ENCODE measurements at places on chromosomes 3 and 15.

- no peak for DNase-seq
These were observed 214.3 kb downstream of the OXSM start for GRCh38 chr3:26004172-26004571.

DNA sequence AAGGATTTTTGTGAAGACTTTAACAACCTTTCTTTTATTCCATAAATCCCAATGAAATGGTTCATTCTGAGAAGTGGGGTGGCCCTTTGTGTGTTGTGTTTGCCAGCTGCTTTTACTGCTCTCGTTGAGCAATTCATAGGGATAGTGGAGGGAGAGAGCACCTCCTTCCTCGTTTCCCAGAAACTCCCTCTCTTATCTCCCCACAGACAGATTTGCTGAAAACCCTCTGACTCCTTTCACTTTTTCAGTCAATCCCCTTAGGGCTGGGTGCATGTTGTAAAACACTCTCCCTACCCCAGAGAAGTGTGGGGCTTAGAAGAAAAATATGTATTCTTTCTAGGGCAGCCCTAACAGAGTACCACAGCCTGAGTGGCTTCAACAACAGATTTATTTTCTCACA is 557.2 kb upstream of the RGMA start:
- no peak for DNase-seq

DNA sequence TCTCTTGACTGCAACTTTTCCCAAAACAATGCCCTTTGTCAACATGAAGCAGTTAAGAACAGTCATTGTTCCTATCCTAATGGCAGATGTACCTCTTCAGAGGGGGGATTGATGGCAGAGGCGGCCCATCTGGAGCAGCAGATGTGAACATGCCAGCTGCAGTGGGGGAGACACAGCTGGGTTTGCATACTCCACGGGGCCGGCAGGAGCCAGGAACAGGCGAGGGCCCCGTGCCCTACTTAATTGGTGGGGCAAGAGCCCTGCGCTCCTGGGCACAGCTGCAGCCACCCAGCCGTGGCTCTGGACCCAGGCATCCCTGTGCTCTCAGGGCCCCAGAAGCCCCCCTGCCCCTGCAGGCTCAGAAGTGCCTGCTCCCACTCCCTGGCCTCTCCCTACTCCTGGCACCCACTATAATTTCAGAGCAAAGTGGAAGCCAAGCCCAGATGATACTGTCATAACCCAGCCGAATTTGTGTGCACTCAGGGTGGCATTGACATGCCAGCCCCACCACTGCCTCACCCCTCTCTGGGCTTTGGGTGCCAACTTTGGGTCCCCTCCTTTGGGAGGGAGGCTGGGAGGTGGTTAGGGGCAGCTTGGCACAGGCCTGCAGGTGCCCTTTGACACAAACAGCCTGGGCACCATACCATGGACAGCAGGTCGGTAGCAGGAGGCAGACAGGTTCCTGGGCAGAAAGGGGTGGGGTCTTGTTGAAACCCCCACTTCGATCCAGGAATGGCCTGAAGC is 34.6 kb downstream of the ROPN1B start:
- DNase-seq = no peak

DNA sequence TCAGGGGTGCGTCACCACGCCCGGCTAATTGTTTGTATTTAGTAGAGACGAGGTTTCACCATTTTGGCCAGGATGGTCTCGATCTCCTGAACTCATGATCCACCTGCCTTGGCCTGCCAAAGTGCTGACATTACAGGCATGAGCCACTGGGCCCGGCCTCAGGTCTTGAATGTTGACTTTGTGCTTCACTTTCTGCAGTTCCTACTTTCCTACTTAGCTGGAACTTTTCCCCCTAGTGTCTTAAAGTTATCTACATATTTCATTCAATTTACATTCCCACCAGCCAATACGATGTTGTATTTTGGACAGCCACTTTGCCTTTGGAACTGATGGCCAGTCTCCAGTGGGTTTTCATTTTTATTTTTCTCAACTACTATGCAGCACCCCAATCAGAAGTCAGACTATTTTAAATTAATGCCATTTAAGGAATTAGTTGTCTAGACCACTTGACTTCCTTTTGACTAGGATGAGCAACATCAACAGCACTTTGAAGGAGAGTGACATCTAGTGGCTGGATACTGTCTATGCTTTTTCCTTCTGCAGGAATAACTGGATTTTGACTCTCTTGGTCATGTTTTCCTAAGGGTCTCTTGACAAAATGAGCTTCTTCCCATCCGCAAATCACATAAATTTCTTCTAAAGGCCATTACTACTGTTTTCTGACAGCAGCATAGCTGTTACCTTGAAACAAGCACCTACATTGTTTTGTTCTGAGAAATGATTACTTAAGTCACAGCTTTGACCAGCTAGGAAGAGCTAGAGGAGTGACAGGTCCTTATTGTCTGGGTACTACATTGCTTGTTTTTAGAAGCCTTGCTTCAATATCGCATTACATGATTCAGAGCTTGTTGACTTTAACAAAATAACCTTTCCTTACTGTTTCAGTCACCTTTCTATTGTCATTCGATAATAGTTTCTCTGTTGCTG is 140.2 kb downstream of the ITPR1 start:
- peak; percentile 17 for DNase-seq

DNA sequence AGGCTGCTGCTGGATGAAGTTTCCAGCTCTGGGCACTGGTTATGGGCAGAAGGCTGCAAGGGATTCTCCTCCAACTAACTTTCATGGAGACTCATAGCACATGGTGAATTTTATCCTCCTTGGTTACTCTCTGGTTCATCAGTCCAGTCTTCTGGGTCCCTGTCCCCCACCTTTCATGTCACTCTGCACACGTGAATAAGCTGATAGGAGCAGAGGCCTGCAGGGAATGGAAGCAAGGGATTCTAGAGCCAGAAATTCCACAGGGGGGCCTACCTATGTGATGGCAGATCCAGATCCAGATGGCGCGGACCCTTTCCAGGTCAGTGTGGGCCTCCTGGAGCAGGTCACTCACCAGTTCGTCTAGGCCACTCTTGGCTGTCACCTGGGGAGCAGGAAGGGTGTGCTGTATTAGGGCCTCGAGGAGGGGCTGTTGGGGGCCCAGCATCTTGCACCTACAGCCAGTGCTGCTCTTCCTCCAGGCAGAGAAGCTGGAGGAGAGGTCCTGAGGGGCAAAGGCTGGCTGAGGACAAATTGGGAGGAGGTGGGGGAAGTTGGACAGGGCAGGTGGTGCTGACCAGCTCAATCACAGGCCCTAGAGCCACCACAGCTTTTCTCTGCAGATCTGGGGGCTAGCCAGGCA is 30.2 kb downstream of the KY start:
- no peak for DNase-seq

- no peak for DNase-seq
These were observed 29.6 kb downstream of the GALK2 start for GRCh38 chr15:49199666-49200065.

- DNase-seq = no peak
These were observed 59.6 kb upstream of the NEDD4 start for GRCh38 chr15:56053046-56053400.

DNA sequence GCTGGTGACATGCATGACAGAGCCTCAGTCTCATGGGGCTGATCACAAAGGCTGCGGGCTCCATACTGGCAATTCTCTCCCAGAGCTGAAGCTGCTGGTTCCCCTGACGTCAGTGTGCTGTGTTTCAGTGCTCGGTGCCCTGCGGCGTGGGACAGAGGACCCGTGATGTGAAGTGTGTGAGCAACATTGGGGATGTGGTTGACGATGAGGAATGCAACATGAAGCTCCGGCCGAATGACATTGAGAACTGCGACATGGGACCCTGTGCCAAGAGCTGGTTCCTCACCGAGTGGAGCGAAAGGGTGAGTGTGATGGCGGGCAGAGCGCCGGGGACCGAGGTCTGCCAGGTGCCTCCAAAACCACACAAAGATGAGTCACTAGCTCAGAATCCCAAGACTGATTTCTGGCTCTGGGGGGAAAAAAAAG is 62.0 kb upstream of the NR2E3 start:
- no peak for DNase-seq

- no peak for DNase-seq
These were observed 94.4 kb downstream of the SLCO3A1 start for GRCh38 chr15:91947683-91948608.

GRCh38 chr3:130515755-130516154 is 1.2 kb upstream of the COL6A6 start:
- DNase-seq = no peak

DNA sequence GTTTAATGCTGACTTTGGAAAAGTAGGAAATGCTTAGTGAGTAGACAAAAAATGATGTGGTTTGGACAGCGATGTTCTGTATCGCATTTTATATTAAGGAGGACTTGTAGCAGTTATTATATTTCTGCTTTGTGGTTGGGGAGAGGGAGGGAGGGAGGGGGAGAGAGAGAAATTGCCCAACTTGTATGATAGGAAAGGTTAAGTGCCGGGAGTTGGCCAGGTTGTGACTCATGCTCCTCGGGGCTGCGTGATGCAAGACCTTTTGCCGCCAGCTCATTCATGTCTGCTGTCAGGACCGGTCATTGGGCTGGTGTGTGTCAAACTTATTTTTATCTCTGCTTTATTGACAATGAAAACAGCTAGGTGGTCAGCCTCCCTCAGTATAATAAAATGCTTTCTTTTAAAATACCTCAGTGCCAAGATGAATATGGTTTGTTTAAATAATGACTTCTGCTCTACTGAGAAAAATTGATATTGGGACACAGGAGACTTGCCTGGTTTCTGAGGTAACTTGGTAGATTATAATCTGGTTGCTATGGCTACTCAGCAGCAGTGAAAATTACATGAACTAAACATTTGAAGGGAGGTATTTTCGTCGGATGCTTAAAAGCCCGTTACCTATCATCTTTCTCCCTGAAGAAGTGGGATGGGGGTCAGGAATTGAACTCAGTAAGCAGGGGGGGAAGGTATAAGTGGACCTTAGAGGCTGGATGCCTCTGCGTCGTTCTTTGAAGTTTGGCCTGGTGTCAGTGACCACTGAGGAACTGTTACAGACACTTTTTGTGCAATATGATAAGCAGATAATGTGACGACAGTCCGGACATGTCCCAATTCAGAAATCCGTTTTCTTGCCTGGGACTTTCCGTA is 90.7 kb downstream of the FNDC3B start:
- DNase-seq = no peak

DNA sequence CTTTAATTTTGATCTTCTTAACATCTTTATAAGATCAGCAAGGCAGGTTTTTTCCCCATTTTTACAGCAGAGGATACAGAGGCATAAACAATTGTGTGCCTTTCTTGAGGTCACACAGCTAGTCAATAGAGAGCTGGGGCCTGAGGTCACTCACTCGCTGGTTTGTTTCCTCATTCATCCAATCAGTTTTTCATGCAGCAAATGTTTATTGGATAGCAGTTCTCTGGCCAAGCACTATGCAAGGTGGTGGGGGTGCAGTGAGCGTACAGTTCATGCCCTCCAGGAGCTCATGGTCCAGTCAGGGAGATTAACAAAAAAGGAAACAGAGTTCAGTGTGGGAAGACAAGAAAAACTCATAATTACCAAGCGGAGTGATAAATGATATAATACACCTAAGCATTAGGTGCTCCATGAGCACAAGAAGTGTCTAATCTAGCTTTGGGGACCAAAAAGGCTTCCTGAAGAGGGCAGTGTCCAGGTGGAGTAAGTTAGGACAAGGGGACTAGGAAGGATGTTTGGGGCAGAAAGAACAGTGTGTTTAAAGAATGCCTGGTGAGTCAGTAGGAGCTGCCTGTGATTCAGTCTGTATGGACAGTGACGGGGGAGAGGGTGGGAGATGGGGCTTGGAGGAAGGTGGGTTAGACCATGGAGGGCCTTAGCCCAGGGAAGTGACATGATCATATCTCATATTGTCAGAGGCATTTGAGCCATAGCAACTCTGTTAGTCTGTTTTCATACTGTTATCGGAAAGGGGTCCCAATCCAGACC is 29.3 kb downstream of the MAP2K5 start:
- no peak for DNase-seq

- DNase-seq = no peak
These were observed 246.6 kb downstream of the IL20RB start for GRCh38 chr3:137204409-137204808.

DNA sequence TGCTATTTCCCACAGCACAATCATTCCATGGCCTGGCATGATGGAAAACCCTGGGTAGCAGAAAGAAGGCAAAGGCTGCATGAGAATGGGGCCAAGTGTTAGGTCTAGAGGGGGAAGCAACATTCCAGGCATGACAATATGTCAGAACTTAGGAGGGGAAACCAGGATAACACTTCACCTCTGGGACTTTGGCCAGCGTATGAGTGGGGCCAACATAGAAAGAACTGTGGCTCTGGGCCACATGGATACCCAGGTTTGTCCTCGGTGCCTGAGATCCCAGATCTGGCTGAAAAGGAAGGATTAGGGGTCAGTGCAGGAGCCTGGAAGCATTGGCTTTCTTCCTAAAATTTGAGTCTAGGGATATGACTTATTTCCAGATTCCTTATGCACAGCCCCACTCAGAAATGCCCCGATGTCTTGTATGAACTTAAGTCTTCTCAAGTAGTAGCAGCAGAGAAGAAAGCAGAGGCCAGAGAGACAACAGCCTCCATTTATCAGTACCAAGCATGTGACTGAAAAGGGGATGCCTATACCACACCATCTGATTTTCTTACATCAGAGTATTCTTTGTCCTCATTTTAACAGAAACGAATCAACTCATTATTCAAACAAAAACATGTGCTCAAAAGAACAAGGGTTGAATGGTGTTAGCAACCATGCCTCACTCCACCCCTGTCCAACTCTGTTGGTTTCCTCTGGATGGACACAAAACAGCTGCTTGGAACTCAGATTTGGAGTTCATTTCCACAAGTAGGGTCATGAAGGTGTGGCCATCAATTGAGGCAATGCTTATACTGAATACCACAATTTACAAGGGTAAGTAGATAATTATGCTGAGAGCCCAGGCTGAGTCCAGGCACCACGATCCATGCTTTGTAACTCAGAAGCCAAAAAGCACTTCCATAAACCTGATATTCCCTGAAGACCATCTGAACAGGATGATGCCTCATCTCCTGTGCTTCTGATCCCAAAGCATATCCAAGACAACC is 43.7 kb upstream of the NDUFB4 start:
- no peak for DNase-seq

GRCh38 chr3:45682786-45683185 is 6.4 kb upstream of the SACM1L start:
- no peak for DNase-seq

GRCh38 chr3:32700244-32700643 is 15.3 kb downstream of the CNOT10 start:
- DNase-seq = no peak

DNA sequence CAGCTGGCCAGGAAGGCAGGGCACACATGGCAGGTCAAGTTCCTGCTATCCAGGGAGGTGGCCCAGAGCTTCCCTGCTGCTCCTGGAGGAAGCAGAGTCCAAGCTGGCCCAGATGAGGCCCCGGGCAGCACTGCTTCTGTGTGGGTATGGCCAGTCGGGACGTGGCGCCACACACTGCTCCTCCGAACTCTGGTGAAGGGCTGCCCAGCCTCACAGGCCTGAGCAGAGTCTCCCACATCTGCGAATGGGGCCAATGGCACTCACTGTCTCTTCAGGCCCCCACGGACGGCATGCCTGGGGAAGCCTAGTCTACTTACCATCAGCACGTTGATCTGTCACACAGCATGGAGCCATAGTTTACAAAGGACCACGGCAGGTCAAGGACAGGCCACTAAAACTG is 2.5 kb upstream of the PLA2G4F start:
- no peak for DNase-seq

- DNase-seq = no peak
These were observed 294.5 kb upstream of the LRRN1 start for GRCh38 chr3:3504686-3505085.

- DNase-seq = no peak
These were observed 156.2 kb downstream of the PLCL2 start for GRCh38 chr3:17040990-17041377.

All from NCI-H748 treated with DMSO at 0.1 percent for 48 hours (cell line).